AG08395 (cell line): ENCODE measurements at places on chromosomes 16 and 17.

- no peak for DNase-seq
Measured at GRCh38 chr16:81728435-81728834, 50.7 kb upstream of the PLCG2 start.

- no peak for DNase-seq
Measured at GRCh38 chr16:68893710-68894705, 50.7 kb downstream of the TANGO6 start.

- no peak for DNase-seq
Measured at GRCh38 chr17:74373838-74374606, 6.7 kb downstream of the GPR142 start.

DNA sequence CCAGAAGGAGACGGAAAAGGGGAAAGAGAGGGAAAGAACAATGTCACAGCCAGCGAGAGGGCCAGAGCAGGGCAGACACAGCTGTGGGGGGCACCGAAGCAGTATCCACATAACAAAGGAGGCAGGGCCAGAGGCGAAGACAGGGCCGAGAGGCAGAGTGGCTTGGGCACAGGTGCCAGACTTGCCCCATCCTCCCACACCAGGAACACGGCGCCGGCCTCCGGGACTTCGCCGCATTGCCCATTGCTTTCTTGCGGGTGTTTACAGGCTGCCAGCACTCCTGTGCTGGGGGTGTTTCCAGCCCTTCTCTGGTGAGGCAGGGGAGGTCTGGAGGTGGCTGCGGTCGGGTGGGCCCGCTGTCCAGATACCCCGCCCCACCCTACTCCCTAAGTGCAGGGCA, 78.0 kb downstream of the ENGASE start:
- DNase-seq, result no peak

DNA sequence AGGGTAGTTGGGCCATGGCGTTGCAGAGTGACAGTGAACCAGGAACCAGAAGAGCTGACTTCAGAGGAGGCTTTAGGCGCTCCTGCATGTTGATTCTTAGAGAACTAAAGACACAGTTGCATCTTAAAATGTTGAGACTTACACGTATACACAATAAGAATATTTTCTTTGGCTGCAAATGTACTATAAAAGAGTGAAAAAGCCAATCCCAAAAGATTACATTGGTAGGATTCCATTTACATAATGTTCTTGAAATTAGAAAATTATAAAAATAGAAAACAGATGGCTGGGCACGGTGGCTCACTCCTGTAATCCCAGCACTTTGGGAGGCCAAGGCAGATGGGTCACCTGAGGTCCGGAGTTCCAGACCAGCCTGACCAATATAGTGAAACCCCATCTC, 738.8 kb downstream of the WWOX start:
- DNase-seq, result no peak

- no peak for DNase-seq
Measured at GRCh38 chr17:8821446-8822105, 22.4 kb upstream of the MFSD6L start.

- peak; percentile 74 for DNase-seq
Measured at GRCh38 chr17:27390540-27390939, 65.7 kb upstream of the KSR1 start.

- peak; percentile 80 for DNase-seq
Measured at GRCh38 chr16:54373534-54374520, 87.2 kb upstream of the IRX3 start.

DNA sequence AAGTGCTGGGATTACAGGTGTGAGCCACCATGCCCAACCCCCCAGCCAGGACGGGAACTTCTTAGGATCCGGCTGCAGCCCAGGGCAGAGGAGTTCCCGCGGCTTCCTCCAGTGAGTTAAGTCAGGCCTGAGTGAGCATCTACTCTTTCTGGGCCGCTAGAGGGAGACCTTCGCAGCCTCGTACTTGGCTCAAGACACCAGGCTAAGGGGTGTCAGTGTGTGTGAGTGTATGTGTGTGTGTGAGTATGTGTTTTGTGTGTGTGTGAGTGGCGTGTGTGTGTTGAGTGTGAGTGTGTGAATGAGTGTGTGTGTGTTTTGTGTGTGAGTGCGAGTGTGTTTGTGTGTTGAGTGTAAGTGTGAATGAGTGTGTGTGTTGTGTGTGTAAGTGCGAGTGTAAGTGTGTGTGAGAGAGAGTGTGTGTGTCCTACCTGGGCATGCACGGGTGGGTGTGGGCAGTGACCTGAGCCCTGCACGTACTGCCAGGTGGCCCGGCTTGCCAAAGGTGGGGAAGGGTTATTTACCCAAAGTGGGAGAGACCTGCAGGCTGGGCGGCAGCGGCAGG, 58.5 kb downstream of the TMEM235 start:
- peak; percentile 85 for DNase-seq

DNA sequence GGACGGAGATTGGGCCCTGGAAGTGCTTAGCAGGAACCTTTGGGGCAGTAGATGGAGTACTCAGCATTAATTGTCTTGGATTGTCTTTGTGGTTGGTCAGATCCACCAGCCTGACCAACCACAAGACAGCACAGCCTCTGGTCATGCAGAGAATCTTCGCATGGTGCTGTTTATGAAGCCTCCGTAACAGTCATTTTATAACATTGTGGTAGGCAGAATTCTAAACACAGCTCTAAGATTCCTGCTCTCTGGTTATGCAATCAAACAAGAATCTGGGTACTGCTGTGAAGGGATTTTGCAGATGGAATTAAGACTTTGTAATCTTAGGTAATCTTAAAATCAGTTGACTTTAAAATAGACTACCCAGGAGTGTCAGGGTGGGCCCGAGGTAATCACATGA, 312.2 kb upstream of the GOT2 start:
- peak; percentile 17 for DNase-seq

DNA sequence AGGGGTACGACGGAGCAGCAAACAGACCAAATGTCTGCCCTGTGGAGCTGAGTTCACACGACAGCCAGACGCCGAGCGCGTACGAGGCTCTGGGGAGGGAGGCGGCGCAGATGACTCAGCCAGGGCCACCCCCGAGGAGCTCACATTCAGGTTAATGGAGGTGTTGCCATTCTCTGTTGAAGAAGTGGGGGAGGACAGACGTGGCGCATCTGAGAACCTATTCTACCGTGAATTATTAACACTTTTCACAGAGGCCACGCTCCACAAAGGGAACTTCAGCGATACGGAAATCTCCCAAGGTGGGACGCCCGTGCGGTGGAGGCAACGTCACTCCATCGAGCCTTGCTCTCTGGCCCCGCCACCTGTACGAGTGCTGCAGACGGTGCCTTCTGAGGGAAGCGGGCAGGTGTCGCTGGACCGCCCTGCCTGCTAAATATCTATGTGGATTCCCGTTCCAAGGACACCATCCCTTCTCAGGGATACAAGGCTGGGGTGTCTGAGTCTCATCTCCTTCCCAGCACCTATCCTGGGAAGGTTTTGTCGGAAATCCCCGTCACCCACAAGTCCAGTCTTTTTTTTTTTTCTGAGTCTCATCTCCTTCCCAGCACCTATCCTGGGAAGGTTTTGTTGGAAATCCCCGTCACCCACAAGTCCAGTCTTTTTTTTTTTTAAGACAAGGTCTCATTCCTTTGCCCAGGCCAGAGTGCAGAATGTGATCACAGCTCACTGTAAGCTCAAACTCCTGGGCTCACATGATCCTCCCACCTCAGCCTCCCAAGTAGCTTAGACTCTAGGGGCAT, 19.0 kb downstream of the ABR start:
- no peak for DNase-seq

DNA sequence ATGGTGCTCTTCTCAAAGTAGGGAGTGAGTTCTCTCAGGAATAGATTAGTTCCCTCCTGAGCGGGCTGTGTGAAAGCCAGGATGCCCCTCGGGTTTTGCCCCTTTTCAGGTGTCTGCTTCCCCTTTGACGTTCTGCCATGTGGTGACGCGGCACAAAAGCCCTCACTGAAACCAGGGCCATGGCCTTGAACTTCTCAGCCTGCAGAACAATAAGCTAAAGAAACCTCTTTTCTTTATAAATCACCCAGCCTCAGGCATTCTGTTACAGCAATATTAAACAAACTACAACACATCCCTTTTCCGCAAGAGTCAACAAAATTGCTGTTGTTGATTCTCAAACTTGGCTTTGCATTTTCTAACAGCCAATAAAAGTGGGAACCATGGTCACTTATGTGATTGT, 15.5 kb upstream of the CACNG5 start:
- no peak for DNase-seq

DNA sequence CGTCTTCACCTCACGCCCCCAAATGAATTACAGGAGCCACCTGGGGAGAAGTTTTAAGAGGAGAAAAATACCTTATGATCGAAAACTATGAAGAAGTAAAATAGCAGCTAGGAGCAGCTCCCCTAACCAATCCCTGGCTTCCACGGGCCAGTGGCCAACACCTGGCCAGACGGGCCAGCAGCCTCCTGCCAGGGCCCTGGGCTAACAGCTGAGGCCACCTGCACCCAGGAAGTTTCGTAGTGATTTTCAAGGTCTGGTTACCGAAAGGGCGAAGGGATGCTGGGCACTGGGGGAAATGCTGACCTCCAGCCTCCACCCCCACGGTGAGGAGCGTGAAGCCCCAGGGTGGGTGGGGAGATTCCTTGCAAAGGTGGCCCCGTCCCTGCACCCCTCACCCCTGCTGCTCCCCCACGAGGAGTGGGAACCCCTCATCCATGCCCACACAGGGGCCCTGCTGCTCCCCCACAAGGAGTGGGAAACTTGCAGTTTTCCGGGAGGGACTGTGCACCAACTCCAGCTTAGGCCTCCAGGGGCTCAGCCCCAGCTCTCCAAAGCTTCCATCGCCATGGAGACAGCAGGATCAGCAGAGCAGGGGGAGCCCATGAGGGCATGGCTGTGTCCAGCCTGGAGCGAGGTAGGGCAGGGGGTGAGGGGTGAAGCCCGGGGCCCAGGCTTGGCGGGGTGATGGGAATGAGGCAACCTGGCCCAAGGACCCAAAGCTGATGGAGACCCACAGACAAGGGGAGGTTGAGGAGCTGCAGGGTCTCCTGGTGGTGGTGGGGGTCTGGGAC, 31.9 kb upstream of the ACSF3 start:
- DNase-seq, result no peak

DNA sequence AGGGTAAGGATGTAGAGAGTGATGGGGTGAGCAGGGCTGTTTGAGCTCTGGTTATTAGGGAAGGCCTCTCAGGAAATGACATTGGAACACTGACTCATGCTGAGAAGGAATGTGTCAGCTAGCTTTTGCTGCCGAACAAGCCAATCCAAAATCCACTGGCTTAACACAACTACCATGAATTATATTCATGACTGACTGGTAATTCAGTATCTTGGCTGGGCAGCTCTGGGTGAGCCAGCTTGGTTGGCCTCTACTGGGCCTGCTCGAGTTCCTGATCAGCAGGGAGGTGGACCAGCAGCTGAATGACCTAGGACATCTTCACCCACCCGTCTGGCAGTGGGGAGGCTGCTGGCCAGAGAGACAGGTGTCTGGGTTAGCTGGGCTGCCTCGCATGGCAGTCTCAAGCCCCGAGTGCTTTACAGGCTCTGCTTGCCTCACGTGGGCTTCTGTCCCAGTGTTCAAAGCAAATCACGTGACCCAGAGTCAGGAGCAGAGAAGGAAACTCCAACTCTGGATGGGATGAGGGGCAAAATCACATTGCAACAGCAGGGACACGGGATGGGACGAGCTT, 209.4 kb downstream of the KATNIP start:
- peak; percentile 84 for DNase-seq

DNA sequence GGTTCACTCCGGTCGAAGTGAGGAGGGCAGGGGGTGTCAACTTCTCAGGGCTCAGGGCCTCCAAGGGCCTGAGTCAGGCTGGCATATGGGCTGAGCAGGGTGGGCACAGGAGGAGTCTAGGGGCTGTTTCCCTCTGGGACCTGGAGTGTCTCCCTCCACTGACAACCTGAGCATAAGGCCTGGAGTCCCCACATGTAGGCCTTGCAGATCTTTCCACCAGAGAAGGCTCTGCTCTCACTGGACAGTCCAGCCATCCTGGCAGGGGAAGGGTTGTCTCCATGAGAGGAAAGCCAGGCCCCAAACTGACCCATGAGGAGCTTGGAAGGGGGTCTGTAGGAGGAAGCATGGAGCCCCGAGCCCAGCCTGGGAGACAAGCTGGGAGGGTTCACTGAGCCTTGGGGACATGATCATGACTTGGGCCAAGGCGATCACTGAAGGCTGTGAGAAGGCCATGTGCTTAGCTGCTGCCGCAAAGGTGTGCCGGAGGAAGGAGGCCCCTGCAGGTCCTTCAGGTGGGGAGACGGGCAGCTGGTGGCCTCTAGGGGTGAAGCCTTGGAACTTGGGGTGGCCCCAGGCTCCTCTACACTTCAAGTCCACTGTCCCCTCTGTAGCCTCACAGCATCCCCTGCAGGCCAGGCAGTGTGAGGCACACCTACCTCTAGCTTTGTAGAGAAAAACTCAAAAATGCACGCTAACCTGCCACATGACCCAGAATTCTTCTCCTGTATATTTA, 9.9 kb downstream of the CMTM2 start:
- DNase-seq, result no peak

GRCh38 chr17:9313346-9313745, 262.3 kb downstream of the STX8 start:
- no peak for DNase-seq

DNA sequence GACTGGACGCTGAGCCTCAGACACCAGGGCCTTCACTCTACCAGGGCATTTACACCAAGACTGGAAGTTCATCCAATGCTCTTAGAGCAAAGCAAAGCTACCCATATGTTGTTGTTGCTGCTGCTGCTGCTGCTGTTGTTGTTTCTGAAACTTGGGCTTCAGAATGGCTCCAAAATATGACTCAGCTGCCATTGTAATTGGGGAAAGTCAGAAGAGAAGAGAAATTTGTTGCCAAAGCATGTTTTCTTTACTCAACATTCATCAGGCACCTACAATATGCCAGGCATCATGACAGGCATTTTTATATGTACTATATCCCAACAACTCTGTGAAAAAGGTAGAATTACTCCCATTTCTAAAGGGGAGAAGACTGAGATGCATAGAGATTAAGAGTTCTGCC, 11.9 kb downstream of the KRT32 start:
- peak; percentile 39 for DNase-seq

DNA sequence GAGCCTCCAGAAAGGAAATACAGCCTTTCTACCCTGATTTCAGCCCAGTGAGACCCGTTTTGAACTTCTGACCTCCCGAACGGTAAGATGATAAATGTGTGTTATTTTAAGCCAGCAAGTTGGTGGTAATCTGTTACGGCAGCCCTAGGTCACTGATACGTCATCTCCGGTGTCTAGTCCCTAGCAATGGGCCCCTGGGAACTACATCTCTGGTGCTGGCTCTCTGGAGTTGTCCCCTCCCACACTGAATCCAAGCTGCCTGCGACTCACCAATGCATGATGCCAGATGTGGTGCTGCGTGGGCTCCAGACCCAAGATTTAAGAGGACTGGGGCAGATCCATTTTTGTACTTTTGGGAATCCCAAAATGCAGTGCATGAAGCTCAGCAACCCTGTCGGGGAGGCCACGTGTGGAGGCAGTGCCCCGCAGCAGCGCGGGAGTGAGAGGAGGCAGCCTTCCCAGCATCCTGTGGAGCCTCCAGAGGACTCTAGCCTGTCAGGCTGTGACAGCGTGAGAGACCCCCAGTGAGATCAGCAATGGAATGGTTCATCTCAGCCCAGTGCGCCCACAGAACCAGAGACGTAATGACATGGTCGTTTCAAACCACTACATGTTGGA, 43.6 kb upstream of the USP7 start:
- DNase-seq, result peak; percentile 20

- DNase-seq, result peak; percentile 64
Measured at GRCh38 chr17:75065562-75066151, 18.6 kb downstream of the KCTD2 start.

GRCh38 chr16:57882792-57883191, 80.5 kb upstream of the KIFC3 start:
- peak; percentile 33 for DNase-seq

- DNase-seq, result no peak
Measured at GRCh38 chr17:14818469-14818868, 446.7 kb downstream of the PMP22 start.
